LHCN-M2 (cell line): ENCODE measurements at places on chromosomes 13 and 19. TPM values are rescaled to one million over a fixed set of nuclear protein-coding genes. Genes with fewer than 3 reads are reported as not detected.

GRCh38 chr13:111211789-111212516 is 96.8 kb downstream of the ARHGEF7 start:
- DNase-seq: no peak

- DNase-seq: no peak
These were observed 2.2 kb downstream of the C3 start for GRCh38 chr19:6718111-6718740.

- DNase-seq: no peak
These were observed 185.7 kb downstream of the KATNAL1 start for GRCh38 chr13:30121666-30122065.

DNA sequence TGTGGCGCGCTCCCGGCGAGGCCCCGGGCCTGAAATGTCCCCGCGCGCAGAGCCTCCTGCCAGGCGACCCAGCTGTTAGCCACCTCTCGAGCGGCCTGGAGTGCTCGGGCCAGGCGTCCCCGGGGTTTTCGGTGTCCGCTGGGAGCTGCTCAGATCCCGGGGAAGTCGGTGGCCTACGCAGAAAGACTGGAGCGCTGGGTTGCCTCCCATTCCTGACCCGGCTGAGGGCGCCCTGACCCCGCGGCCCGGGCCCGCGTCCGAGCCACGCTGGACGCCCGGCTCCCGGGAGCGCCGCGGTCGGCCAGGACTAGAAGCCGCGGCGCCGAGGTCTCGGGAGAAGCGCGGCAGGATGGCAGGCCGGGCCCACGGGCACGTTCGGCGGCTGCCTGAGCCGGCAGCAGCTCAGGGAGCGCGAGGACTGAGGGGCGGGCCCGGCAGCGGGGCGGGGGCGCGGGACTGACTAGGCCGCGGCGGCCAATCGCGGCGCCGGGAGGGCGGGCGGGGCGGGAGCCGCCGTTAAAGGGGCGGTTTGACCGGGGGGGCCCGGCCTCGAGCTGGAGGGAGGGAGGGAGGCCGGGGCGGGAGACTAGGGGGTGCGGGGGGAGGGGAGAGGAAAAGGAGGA is 1.3 kb upstream of the ZIC2 start:
- peak; percentile 65 for DNase-seq

DNA sequence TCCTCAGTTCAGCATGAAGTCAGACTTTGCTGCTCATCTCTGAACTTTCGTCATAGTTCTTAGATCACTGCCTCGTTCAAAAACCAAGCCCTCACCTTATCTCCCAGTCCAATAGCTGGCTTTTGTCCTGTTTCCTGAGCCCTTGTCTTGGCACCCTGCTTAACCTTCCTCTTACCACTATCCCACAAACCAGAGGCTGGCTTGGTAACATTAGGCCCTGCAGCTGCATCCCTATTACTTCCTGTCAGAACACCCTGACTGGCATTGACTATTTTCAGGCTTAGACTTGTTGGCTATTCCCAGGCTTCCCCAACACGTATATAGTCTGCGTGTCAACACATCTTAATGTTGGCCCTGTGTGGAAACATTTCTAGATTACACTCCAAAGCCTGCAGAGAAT is 172.4 kb downstream of the VWA8 start:
- no peak for DNase-seq

DNA sequence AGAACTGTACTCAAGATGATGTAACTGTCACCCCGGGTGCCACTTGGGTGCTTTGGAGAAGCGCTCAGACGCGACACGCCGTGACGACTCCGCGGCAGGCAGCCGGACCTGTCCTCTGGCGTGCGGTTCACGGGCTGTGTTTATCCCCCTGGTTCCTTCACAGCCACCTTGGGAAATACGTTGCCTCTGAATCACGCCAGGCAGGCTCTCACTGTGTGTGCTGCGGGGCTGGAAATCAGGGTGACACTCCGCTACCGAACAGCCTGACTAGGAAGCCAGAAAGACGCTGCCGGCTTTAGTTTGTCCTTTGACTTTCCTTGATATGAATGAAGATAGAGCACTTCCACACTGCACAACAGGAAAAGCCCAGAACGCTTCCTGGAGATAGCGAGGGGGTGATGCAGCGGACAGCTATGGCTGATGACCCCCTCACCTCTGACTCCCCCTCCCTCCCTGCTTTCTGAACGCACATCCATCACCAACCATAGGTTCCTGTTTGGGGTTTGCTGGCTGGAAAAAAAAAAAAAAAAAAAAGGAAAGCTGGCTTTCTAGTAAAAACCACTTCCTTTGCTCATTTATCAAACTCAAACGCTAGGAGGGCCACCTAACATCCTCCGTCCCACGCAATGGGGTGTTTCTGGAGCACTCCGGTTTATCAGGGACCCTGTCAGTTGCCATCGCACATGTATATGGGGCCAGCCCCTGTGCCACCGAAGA is 3.7 kb upstream of the GP6 start:
- no peak for DNase-seq

- DNase-seq: no peak
These were observed 3.6 kb upstream of the DNAJC15 start for GRCh38 chr13:43019811-43020210.

DNA sequence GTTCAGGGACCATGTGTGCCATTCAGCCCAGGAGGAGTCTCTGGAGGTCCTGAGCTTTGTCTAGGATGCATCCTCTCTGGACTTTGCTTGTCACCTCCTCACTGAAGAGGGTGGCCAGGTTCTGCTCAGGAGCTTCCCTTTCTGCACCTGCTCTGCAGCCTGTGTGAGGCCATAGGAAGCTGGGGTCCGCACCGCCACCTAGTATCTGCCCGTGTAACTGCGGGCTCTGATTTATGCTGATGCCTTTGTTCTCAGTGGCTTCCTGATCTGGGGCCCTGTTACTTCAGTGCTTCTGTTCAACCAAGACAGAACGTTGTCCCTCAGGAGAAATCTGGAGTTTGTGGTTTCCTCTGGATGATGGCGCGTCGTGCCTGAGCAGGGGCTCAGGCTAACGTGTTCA is 15.5 kb downstream of the ZNF610 start:
- DNase-seq: no peak

- no peak for DNase-seq
These were observed 18.5 kb downstream of the RASL11A start for GRCh38 chr13:27289011-27289665.

DNA sequence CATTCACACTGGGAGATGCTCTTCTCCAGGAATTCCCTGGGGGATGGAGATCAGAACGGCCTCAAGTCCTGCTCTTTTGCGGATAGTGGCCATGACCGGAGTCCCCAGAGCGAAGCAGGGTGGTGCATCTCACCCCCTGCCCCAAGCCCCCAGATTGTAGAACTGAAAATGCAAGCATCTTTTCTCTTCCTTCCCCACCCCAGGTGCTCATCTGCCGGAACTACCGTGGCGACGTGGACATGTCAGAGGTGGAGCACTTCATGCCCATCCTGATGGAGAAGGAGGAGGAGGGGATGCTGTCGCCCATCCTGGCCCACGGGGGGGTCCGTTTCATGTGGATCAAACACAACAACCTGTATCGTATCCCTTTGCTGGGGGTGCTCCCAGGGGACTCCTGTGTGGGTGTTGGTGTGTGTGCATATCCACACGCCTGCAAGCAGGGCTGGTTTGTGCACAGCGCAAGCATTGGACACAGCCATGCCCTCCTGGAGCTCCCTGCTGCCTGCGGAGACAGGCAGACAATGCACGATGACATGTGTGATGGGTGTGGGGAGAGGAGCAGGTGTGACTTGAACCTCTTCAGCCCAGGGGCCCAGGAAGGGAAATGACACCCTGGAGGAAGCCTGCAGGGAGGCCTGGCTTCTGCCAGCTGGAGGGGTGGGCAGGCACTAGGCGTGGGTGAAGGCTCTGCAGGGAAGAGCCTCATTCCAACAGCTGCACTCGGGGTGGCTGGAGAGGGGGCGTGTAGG is 5.7 kb downstream of the AP1M1 start:
- DNase-seq: no peak

- DNase-seq: no peak
These were observed 68.1 kb downstream of the RUBCNL start for GRCh38 chr13:46318986-46319385.

DNA sequence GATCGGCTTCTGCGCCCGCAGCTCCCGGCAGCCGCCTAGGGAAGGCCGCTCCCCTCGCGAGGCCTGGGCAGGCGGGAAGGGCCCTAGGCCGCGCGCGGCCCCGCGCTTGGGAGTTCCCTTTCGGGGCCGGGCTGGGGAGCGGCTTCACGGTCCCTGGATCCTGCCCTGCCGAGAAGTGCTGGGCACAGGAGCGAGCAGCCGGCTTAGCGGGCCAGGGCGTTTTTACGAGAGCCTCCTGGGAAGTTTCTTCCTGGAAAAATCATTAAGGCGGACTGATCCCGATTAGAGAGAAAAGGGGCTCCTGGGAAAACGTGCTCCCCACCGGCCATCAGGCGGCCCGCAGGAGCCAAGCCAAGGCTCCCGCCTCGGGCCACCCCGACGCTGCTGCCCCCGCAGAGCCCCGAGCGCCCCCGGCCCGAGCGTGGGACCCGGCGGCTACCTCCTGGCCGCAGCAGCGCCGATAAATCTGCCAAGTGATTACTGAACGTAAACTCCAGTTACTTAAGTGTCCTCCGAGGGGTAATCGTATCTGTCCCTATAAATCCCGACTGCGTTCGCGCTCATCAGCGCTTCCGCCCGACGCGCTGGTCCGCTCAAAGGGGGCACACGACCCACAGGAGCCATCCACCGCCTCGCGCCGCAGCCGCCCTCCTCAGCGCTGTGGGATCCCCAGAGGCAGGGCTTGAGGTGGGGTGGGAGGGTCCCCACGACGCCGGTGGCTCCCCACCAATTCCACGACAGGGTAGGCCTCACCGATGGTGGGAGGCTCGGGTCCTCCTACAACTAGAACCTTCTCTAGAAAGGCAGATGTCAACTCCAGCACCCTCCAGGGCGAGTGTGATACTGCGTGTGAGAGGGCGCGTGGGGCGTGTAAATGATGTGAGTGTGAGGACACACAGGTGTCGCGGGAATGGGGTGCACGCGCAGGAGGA is 2.8 kb downstream of the ZIC5 start:
- DNase-seq: no peak

- no peak for DNase-seq
These were observed 1.4 kb downstream of the ZNF575 start for GRCh38 chr19:43534305-43534815.

DNA sequence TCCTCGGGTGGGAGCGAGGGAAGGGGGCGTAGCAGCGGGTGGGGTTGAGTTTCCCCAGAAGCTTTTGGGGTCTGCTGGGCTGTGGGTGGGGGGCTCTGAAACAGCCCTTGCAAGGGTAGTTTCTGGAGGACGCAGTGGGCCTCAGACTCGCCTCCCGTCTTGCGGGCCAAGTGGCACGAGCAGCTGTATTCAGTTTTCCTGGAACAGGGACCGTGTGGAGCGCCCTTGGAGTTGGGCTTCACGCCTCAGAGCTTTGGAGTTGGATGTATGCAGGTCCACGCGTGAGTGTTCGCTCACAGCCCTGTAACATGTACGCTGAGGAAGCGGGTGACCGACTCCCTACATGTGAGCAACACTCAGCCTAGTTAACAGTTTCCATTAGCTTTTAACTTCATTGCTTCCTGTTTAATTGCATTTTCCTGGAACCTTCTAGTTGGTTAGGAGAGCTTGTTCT is 603 bp downstream of the TM9SF2 start:
- peak; percentile 17 for DNase-seq

DNA sequence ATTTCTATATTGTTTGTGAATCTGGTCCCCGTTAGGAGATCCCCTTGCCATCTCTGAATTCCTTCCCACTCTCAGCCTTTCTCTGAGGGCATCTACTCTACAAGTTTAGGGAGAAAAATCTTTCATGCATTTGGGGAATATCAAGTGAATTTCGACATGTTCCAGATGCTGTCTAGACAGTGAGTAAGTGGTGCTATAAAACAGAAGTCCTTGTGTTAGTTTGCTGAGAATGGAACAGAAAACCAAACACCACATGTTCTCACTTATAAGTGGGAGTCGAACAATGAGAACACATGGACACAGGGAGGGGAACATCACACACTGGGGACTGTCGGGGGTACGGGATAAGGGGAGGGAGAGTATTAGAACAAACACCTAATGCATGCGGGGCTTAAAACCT is 5.1 kb downstream of the OR7A10 start:
- peak; percentile 26 for DNase-seq

DNA sequence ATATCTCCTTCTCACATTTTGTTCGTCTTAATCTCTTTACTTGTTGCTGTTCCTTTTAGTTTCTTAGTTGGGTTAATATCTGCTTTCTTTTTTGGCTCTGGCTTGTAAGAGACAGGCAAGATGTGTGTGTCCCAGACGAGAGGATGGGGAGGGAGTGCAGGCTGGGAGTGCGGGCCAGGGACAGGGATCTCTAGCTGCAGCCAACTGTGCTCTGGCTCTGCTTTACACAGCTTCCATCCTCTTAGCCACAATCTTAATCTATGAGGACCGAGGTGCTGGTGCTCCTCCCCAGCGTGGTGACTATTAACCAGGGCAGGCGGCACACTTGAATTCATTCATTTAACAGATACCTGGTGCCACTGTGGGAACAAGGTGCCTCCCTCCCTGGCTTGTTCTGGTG is 70.9 kb upstream of the WASF3 start:
- no peak for DNase-seq

- DNase-seq: peak; percentile 38
These were observed 9.4 kb upstream of the DCUN1D2 start for GRCh38 chr13:113499936-113500335.

DNA sequence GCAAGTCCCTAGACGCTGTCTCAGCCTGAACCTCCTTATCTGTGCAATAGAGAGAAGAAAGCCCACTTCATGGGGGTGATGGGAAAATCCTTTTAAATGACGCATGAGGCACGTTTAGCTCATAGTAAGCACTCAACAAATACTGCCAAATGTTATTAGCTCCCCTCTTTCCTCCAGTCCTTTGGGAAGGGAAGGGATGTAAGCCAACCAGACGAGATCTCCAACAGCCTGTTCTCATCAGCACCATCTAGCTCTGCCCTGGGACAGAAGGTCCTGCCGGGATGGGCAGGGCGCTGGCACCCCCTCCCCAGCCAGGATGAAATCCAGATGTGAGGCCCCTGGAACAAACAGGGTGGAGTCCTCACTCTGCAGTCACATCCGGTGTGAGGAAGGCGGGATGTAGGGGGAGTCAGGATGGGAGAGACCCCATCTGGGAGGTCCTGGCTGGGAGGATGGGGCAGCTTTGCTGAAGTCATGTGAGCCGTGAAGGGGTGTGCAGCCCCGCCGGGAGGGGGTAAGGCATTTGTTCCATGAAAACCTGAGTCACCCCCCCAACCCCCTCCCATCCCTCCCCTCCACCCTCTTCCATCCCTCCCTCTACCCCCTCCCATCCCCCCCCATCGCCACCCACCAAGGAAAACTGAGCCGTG is 4.6 kb downstream of the S1PR2 start:
- DNase-seq: no peak

- DNase-seq: no peak
These were observed 7.2 kb downstream of the ERFL start for GRCh38 chr19:41920882-41921576.

DNA sequence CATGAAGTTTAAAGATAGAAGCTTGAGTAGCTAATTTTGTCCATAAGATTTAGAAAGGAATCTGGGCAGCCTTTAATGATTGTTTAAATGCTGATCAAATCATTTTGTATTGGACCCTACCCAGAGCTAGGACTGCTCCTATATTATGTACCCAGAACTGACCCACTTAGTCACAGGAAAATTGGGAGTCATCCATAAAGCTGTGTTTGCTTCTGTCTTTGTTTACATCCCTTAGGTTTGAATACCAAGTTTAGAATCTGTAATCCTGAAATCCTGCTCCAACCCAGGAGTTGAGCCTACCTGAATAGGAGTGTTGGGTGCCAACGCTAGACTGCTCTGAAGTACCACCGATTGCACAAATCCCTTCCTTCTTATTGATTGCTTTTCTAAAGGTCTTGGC is 23.8 kb downstream of the LCP1 start:
- no peak for DNase-seq

TGFBR3L gene
- total RNA-seq: 1.9 and 3.5 TPM in 2 replicates

IGSF23 gene
- not detected in 2 replicates for total RNA-seq

KIR3DL2 gene
- total RNA-seq: not detected in 2 replicates

ARL11 gene
- total RNA-seq: not detected in 2 replicates

CCDC8 gene
- 17.5 and 18.5 TPM in 2 replicates for total RNA-seq

RFC3 gene
- 46.8 and 51.2 TPM in 2 replicates for total RNA-seq

CLPTM1 gene
- 48.3 and 58.2 TPM in 2 replicates for total RNA-seq

CYP4F2 gene
- not detected in 2 replicates for total RNA-seq
